Ammon's horn (tissue), 1 donor: ENCODE measurements at places on chromosomes 2 and 18.

DNA sequence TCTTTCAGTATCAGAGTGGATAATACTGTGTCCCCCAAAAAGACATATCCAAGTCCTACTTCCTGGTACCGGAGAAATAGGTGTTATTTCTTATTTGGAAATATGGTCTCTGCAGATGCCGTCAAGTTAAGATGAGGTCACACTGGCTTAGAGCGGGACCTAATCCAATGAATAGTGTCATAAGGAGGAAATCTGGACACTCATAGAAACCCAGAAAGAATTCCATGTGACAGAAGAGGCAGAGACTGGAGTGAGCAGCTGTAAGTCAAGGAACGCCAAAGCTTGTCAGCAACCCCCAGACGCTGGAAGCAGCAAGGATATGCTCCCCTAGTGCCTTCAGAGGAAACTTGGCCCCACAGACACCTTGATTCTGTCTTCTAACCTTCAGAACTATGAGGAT, 69.8 kb downstream of the CCBE1 start:
- no peak for DNase-seq

GRCh38 chr2:14363976-14364375, 268.5 kb upstream of the LRATD1 start:
- DNase-seq: no peak

GRCh38 chr18:58314284-58314683, 270.3 kb downstream of the NEDD4L start:
- peak; percentile 79 for DNase-seq

DNA sequence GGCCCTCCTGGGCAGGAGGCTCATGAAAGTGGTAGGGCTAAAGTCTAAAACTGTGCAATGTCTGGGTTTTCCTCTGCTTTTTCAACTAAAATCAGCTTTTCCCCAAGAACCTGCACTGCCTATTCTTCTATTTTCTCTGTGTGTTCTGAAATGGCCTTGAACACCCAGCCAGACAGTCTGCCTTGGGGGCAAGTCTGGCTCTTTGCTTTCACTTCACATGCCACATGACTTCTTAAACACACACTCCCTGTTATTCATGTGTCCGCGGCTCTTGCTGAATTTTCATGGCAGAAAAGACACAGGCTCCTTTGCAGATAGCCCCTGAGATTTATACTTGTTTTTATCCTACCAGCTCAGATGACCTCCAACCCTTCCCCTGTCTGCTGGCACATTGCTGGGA, 10.6 kb upstream of the RPIA start:
- no peak for DNase-seq

- DNase-seq: no peak
These were observed 6.6 kb downstream of the HYCC2 start for GRCh38 chr2:201064797-201065329.

GRCh38 chr2:230269715-230270114, 44.2 kb downstream of the SP140 start:
- no peak for DNase-seq
